ENCODE measurements at places on chromosomes 12 and 14.

DNA sequence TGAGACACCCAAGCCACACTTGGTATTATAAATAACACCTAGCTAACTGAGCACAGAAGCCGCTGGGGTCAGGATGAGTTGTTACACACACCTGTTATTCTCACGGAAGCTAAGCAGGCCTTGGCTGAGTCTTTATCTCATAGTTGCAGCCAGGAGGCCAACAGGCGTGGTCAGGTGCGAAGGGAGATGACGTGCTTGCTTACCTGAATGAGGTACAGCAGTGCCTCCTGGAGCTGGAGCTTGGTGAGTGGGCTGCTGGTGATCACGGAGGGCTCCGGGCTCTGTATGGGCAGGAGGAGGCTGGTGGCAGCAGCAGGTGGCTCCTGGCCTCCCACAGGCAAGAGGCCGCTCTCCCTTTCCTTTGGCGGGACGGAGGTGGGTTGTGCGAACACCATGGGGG, 30.4 kb upstream of the CACNA2D4 start:
- DNase-seq, result no peak

- no peak for DNase-seq
Observed at GRCh38 chr12:58914457-58914856, 5.8 kb downstream of the LRIG3 start.

DNA sequence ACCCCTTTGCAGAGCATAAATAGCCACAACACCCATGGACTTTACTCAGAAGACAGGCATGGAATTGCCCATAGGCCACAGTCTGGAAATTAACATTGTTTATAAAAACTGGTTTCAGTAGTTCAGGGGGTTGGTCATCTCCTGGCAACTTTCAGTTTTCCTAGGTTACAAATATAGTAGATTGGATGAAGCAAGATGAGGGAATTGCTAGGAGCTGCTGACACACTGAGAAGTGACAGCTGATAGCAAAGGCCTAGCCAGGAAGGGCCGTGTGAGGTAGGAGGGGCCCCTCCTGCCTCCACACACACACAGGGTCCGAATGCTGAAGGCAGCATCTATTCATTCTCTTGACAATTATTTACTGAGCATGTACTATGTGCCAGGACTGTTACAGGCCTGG, 8.3 kb downstream of the GALNT16 start:
- DNase-seq, result no peak

GRCh38 chr14:37526994-37527393, 68.1 kb downstream of the FOXA1 start:
- DNase-seq, result no peak

- no peak for DNase-seq
Observed at GRCh38 chr14:38490273-38490672, 234.4 kb upstream of the CLEC14A start.

DNA sequence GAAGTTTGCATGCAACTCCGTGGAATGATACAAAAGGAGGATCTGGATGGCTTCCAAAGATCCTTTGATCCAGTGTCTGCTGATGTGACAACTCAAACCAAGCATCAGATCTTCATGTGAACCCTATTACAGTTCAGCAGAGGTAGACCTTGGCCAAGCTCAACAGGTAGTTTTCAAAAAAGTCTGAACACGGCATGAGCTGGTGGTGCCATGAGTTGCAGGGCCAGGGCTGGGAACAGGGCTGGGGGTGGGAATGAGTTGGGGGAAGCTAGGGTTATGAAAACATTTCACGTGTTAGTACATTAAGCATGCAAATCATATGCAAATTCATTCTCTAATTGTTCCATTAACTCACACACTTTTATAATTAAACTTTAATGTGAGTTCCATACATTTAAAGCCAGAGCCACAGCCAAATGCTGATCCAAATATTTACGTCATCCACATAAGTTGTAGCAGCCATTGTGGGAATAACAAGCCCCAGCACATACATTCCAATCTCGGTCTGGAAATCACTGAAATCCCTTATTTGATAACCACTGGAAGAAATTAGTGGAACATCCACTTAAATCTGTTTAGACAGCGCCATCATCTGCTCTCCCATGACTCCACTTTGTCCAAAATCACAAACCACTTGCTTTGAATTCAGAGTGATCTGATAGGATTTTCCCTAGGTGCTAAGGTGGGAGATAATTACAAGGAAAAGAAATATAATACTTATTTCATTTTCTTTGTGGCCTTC, 158.5 kb downstream of the APAF1 start:
- DNase-seq, result no peak

DNA sequence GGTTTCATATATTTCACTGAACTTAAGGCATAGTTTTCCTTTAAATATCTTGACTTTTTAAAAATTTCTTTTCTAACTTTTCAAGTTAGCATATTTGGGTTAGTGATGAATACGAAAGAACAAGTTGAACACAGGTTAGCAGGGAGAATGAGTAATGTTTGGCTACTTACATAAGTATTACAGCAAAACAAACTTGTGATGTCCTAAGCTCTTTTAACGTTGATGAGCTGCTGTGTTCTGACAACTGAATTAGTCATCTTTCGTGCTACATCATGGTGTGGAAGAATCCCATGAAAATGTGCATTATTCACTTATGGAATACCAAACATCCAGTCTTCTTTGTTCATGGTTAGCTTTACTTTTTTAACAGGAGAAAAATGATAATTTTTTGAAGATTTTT, 36.3 kb upstream of the PDZRN4 start:
- DNase-seq, result no peak

- no peak for DNase-seq
Observed at GRCh38 chr14:103960457-103961055, 18.2 kb upstream of the RD3L start.

DNA sequence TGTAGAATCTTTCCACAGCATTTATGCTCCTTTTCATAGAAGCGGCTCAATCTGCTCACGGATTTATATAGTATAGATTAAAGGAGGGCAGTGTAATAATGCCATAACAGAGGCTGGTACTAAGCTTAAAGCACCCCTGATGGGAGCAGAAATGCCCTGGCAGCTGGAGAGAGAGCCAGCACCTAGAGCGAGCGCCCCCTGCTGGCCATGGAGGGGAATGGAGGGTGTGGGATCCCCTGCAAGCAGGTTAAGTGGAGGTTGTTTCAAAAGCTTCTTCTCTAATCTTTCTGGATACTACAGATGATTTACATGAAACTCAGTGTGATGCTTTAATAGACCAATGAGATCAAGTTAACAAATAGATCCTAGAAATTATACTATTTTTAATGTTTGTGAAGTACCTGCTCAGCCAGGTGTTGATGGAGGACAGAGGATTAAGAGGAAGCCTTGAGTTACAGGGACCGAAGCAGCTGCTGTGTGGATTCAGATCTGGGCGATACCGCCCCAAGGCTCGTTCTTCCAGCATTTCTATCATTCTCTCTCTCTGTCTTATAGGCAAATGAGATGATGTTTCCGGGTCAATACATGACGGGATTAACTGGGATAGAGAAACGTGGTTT, 1519.3 kb upstream of the TMEM132C start:
- peak; percentile 45 for DNase-seq

DNA sequence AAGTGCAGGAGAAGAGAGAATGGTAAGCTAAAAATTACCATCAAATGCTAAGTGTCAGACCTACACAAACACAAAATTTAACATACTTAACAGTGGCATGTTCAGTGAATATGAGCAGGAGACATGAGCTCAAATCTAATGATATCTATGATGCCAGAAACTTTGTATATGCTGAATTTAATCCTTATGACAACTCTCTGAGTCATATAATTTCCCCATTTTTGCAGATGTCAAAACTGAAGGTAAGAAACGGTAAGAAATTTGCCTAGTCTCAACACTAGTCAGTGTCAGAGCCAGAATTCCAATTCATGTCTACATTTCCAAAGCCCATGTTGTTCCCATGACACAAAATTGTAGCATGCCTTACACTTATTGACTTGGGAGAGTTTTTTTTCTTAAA, 375.8 kb downstream of the APAF1 start:
- DNase-seq, result no peak

- DNase-seq, result no peak
Observed at GRCh38 chr12:1130164-1130563, 139.1 kb downstream of the ERC1 start.

- no peak for DNase-seq
Observed at GRCh38 chr12:90303771-90304170, 595.1 kb upstream of the ATP2B1 start.

GRCh38 chr12:70366581-70367257, 629 bp downstream of the KCNMB4 start:
- peak; percentile 24 for DNase-seq
